ENCODE measurements at places on chromosomes 11 and 22.

GRCh38 chr11:75879737-75880136 is 64.7 kb downstream of the UVRAG start:
- peak; percentile 71 for DNase-seq

DNA sequence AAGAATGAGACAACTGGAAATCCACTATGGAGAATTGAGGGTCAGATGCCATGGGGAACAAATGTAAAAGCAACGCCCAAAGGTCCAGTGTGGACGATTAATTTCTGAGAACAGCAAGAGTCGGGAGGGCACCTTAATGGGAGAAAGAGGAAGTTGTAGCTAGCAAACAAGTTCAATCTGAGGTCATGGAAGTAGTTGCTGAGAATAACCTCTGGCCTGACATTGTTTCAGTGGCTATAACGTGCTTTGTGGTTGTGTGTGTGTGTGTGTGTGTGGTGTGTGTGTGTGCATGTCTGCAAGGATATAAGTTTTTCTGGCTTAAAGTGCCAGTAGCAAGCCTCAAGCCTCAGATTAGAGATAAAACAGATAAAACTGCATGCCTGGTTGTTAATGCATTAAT is 1630.1 kb upstream of the TENM4 start:
- peak; percentile 89 for DNase-seq

- DNase-seq: no peak
These were observed 86.2 kb downstream of the CACNA1I start for GRCh38 chr22:39656495-39657490.

GRCh38 chr11:31645747-31646146 is 136.2 kb downstream of the ELP4 start:
- DNase-seq: no peak

DNA sequence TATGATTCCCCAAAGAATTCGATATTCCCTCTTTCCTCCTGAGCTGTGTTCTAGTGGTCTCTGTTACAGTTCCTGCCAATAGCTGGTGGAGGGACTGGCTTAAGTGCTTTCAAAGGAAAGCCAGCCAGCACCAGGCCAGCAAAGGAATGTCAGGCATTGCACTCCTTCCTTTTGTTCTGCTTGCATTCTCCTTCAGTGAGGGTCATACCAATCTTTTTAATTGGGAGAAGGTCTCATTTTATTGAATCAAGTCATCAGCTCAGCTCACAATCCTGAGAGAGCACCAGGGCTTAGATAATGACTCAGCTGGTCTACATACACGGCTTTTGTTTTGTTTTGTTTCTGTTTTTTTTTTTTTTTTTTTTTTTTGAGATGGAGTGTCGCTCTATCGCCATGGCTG is 222.9 kb downstream of the NAV2 start:
- DNase-seq: no peak

- DNase-seq: no peak
These were observed 31.7 kb upstream of the MSANTD2 start for GRCh38 chr11:124831897-124832296.

DNA sequence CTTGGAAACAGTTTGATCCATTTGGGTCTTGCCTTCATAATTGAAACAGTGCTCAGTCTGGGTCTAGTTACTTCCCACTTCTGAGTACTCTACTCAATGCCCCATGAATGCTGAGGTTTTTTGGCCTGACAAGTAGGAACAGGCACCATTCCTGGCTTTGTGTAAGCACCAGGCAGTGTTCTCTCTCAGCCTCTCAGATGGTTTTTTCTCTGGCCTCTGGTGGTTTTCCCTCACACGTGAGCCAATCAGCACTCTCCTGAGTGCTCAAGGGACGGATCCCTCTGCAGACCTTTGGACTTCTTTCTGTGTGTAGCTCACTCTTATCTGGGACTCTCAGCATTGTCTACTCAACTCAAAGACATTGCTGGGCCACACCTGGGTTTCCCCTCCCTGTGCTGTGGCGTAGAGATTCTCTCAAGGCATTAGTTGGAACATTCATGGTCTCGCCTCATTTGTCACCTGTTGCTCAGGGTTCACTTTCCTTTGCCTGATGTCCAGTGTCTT is 21.3 kb downstream of the SIK2 start:
- no peak for DNase-seq

- DNase-seq: no peak
These were observed 32.6 kb downstream of the RCOR2 start for GRCh38 chr11:63884196-63884932.

GRCh38 chr22:19046719-19047609 is 75.2 kb downstream of the DGCR2 start:
- DNase-seq: no peak

- no peak for DNase-seq
These were observed 18.4 kb upstream of the CABP7 start for GRCh38 chr22:29701155-29701999.

DNA sequence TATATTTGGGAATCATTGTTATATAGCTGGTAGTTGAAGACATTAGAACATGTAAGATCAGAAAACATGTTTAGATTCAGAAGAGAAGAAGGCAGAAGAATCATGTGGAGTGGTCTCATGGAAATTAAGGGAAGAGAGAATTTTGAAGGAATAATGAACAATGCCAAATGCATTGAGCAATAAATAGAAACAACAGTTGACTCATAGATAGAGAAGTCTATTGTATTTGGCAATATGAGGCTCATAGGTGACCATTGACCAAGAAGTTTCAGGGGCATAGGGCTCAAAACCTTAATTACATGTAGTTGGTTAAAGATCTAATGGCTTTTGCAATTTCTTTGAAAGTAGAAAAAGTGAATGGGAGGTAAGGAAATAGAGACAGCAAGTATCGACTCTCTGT is 123.9 kb downstream of the PAX6 start:
- no peak for DNase-seq

DNA sequence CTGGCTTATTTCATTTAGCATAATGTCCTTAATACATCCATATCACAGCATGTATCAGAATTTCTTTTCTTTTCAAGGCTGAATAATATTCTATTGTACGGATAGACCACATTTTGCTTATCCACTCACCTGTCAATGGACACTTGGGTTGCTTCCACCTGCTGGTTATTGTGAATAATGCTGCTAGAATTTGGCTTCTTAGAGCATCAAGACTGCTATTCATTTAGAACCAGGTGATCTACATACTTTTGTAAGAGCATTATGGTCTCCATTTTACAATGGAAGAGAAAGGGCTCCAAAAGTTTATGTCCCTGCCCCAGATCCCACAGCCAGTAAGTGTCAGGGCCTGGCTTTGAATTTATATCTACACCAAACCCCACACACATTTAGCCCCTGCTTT is 100.7 kb upstream of the CD82 start:
- DNase-seq: peak; percentile 27

DNA sequence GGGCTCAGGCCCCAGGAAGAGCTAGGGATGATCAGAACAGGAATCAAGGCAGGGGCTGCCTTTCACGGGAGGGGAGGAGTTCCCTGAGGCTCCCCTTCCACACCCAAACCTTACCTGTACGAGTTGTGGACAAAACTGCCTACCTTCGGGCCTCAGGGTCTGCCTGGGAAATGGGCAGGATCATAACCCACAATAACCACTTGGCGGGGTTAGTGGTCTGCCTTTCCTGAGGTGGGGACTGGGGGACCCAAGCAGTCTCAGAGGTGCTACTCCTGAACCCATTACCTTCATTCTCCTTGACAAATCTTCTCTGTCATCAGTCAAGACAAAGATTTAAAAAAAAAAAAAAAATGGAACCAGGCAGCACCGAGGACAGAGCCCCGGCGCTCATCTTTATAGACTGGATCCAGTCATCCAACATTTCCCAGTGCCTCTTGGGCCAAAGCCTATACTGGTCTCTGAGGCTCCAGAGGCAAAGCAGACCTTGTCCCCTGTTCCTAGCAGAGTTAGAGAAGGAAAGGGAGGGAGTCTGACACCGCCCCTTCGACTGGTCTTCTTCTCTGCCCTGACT is 14.2 kb downstream of the P2RY6 start:
- DNase-seq: no peak

- no peak for DNase-seq
These were observed 27.0 kb upstream of the MOB2 start for GRCh38 chr11:1513326-1514296.

DNA sequence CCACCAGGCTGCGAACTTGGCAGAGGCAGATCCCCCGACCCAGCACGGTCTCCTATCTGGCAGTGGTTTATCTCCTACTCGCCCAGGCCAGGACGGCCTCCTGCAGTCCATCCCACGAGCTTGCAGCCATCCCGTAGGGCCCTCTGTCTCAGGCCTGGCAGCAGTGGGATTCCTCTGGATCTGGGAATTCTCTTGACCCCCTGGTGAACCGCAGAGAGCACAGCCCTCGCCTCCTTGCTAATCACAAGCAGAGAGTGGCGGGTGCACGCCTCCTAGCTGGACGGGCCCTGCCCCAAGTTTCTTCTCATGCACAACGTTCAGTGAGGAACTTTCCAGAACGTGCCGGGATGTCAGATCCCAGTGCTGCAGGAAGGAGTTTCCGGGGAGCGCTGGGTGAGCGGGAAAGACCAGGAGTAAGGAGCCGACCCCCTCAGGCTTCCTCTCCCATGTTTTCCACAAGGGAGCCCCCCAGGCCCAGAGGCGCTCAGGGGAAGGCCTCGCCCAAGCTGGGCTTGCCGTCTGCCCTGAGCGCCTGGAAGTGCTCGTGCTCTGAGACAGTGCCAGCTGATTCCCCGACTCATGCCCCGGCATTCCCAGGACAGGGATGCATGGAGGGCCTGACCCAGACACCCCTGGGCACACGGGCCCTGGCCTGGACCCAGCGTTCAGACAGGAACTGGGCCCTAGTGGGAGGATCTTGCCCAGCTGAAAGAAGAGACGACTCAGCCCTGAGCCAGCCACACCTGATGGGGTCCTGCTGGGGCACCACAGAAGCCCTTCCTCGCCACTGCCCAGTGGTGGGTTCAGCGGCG is 24.6 kb downstream of the IGF2 start:
- DNase-seq: no peak

GRCh38 chr11:33949252-33949913 is 57.5 kb upstream of the LMO2 start:
- DNase-seq: no peak

Data from RPMI8226 (cell line).